ENCODE measurements at places on chromosomes 11 and 22. TPM values are rescaled to one million over a fixed set of nuclear protein-coding genes. Genes with fewer than 3 reads are reported as not detected.

DNA sequence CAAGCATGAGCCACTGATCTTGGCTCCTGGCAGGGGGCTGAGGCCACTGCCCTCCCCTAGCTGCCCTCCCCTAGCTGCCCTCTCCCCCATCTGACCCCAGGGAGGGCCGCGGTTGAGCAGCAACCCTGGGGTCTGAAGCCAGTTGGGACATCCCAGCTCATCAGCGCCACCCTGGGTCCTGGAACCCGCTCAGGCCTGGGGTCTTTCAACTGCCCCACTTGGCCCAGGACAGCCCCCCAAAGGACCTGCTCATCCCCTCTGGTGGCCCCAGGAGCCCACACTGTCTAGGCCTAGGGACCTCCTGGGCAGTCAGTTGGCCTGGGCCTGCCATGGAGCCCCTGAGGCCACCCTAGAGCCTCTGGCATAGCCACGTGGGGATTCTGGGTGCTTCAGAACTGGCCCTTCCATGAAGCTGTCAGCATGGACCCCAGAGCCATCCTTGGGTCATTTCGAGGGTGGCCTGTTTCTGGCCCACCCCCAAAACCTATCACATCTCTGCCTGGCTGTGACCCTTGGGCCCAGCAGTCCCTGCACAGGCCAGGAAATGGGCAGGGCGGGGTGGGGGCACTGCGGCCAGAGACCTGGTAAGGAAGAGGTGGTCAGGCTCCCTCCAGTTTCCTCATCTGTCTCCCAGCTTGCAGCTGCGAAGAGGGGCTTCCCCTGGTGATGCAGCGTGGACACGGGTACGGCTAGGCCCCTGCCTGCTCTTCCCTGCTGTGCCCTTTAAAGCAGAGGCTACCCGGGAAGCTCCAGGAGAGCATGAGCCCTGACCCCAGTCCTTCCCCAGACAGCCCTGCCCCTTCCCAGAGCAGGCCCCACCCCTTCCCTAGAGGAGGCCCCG is 37.9 kb downstream of the MUC2 start:
- H3K36me3 ChIP-seq: no peaks in the 10 kb centered on the region
- H3K4me1 ChIP-seq: no peaks in the 10 kb centered on the region
- no peaks in the 10 kb centered on the region for H3K27me3 ChIP-seq
- H3K4me3 ChIP-seq: no peak overlapping the region

GRCh38 chr11:119332111-119332765 is 2.1 kb upstream of the RNF26 start:
- H3K27ac ChIP-seq: no peak overlapping the region
- no peaks in the 10 kb centered on the region for H3K27me3 ChIP-seq
- no peak for DNase-seq

- H3K4me3 ChIP-seq: no peak overlapping the region
- no peak overlapping the region for H3K27ac ChIP-seq
- H3K27me3 ChIP-seq: no peaks in the 10 kb centered on the region
- no peaks in the 10 kb centered on the region for H3K36me3 ChIP-seq
- no peak for DNase-seq
These were observed 46.9 kb downstream of the C11orf71 start for GRCh38 chr11:114353443-114353842.

The MUC5AC gene
- total RNA-seq: not detected

The MS4A8 gene
- total RNA-seq: 0.40 TPM

The PYGM gene
- total RNA-seq: 9.7 TPM

The KCNC1 gene
- 19.3 TPM for total RNA-seq

The ZNF280A gene
- total RNA-seq: 0.10 TPM
